ENCODE measurements at places on chromosomes 1 and 21.

GRCh38 chr1:156958247-156958714, 37.8 kb downstream of the LRRC71 start:
- DNase-seq: no peak

DNA sequence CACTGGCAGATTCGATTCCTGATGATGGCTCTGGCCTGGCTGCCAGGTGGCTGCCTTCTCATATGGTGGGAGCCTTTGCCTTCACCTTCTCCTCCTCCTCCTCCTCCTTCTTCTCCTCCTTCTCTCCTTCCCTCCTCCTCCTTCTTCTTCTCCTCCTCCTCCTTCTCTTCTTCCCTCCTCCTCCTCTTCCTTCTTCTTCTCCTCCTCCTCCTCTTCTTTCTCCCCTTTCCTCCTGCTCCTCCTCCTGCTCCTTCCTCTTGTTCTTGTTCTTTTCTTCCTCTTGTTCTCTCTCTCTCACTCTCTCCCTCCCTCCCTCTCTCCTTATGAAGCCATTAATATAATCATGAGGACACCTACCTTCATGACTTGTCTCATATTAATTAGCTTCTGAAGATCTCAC, 278.7 kb downstream of the CAMTA1 start:
- DNase-seq: no peak

DNA sequence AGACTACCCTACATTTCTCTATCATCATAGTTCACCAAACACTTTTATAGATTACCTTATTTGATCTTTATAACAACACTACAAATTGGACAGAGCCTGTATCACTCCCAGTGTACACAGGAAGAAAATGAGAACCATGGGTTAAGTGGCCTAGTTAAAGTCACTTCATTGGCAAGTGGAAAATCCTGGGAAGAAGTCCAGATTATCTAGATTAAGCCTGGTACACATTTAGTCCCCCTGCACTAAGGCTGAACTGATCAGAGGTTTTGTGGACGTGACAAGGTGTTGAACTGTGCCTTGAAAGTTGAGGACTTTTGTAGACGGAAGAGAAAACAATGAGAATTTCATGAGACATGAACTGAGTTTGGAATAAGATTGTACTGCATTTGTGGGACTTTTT, 7.5 kb upstream of the USH2A start:
- DNase-seq: no peak

- DNase-seq: no peak
Observed at GRCh38 chr1:54377040-54377691, 29.0 kb downstream of the SSBP3 start.

DNA sequence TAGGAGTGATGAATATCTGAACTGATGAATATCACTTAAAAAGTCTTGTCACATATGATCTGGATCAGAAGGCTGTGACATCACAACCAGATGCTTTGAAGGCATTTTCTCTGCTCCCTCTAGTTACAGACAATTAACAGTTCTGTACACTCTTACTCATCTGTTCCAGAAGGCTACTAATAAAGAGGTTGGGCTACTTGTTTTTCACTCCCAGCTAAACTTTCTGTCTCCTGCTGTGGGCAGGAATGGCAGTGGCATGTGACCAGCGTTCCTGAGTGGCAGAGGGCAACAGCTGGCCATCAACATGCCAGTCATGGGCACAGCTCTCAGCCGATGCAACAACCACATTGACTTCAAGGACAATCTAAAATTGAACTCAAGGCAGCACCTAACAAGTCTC, 66.7 kb downstream of the SLC45A1 start:
- no peak for DNase-seq

DNA sequence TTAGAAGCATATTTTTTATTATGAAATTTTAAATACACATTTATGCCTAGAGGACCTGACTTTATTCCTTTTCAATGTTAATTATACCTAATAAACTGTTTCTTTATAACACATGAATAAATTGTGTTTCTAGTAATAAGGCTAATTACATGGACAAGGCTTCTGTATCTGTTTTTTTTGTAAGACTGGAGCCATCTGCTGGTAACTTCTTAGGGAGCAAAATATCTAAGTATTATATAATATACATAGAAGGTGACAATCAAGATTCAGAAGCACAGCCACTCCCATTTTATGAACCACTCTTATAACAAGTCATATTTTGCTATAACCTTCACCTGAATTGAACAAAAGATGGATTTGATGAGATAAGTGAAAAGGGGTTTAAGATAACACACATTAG, 84.2 kb downstream of the LBR start:
- DNase-seq: no peak

GRCh38 chr1:97565886-97566285, 354.9 kb downstream of the DPYD start:
- DNase-seq: no peak

- DNase-seq: no peak
Observed at GRCh38 chr1:67840449-67840848, 7.2 kb upstream of the GNG12 start.

- DNase-seq: peak; percentile 16
Observed at GRCh38 chr1:91501523-91501851, 836 bp downstream of the CDC7 start.

GRCh38 chr1:167881786-167882185, 32.1 kb downstream of the ADCY10 start:
- no peak for DNase-seq

DNA sequence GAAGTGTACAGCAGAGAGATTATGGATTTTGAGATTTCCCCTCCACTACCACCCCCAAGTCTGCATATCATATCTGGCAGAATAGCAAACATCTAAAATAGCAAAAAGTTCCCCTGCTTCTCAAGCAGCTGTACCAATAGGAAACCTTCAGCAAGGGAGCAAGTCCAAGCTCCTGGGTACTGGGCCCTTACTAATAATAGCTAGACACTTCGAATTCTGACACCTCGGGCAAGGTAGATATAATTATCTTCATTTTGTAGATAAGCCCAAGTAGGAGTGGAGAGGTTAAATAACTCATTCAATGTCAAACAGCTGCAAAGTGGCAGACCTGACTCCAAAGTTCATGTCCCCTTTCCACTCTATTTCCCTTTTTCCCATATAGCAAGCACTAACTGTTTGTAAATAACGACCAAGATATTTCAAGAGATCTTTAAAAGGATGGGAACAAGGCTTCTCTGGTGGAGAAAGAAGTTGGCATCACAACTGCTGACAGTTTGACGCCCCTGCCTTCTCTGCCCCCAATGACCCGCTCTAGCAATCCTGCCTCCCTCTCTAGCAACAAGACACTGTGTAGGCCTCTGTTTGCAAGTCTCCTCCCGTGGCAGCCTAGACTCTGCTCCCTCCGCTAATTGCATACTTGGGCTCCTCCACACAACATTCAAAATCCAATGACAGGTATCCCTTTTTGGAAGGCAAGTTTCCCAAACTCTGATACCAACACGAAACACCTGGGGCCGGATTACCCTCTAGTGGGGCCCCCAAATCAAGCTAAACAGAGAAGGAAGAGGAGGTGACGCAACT, 18.7 kb upstream of the ADAR start:
- DNase-seq: no peak

GRCh38 chr1:54054438-54054749, 986 bp downstream of the TCEANC2 start:
- DNase-seq: no peak

DNA sequence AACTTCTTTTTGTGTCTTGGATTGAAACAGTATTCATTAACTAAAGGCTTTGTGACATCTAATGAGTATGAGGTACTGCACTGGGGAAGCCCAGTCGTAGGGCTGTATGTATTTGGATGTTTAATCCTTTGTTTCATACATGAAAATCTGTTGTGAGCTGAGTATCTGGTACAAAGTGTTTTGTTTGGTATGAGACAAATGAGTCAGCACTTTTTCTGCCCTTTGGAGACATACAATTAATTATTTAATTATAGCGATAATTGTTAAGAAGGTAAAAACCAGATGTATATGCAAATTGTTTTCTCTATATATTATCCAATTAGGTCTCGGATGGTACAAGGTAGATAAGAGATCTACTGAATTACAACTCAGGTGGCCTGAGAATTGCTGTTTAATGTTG, 36.3 kb downstream of the MARK1 start:
- no peak for DNase-seq

DNA sequence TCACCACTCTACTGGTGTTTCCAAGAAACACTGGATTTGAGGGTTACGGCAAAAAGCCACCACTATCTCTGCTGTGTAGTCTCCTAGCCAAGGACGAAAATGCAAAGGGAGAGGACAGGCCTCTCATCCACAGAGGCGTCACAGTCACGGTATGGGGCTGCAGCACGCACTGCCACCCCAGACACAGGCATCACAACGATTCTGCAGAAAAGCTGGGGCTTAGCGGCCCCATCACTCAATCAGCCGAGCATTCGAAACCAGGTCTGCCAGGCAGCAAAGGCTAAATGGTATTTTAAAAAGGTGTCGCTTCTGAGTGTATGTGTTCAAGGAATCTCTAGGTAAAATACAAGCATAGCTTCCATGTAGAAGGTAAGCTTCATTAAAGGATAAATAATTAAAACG, 1.4 kb downstream of the RIPK4 start:
- no peak for DNase-seq

- DNase-seq: no peak
Observed at GRCh38 chr1:114278911-114279310, 125.2 kb upstream of the SYT6 start.

DNA sequence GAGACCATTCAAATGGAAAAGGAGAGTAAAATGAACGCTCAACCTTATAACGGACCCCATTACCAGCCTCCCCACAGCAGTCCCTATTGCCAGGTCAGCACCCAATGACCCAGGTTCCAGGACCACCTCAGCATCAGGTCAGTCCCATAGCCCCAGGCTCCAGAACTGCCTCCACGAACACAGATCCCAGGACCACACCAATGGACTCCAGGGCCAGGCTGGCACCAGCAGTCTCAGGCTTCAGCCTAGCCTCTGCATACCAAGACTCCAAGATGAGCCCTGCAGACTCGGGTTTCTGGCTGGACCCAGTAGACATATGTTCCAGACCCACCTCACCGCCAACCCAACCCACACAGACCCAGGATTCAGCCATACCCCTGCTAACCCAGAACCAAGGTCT, 625.0 kb upstream of the RGS18 start:
- no peak for DNase-seq

DNA sequence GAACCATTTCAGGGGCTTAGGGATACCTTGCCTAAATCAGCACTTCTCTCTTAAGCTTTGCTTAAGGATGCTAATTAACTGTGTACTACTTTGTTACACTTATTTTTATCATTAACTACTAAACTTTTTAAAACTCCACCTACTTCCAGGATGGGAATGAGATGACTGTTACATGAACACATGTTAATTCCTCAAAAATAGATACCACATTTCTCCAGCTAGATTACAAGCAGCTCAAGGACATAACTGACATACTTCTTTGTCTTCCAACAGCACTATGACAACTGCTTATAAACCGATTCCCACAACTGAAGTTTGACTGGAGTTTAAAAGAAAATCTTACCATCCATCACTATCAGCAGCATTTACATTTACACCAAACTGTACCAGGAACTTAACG, 53.7 kb downstream of the TP53BP2 start:
- no peak for DNase-seq

GRCh38 chr1:9275567-9276034, 17.1 kb upstream of the SPSB1 start:
- peak; percentile 71 for DNase-seq

DNA sequence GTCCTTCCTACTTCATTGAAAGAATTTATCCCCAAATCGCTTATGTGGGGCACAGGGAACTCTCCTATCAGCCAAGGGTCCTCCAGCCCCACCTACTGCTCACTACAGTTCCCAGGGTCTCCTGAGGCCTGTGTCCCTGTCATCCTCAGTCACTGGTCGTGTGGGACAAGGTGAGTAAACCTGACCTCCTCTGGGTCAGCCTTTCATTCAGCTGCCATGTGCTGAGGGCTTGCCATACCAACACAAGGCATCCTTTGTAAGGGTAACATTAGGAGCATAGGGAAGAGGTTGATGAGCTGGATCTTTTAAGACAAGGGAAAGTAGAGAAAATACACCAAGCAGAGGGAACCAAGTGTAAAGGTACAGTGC, 11.2 kb upstream of the SNAPIN start:
- DNase-seq: no peak

GRCh38 chr1:82044111-82044510, 243.4 kb downstream of the ADGRL2 start:
- no peak for DNase-seq

- DNase-seq: no peak
Observed at GRCh38 chr1:24575905-24576587, 20.2 kb downstream of the NCMAP start.

GRCh38 chr1:156498432-156499193, 2.0 kb downstream of the MEF2D start:
- DNase-seq: no peak

GRCh38 chr1:183696981-183697380, 43.9 kb upstream of the APOBEC4 start:
- DNase-seq: no peak

DNA sequence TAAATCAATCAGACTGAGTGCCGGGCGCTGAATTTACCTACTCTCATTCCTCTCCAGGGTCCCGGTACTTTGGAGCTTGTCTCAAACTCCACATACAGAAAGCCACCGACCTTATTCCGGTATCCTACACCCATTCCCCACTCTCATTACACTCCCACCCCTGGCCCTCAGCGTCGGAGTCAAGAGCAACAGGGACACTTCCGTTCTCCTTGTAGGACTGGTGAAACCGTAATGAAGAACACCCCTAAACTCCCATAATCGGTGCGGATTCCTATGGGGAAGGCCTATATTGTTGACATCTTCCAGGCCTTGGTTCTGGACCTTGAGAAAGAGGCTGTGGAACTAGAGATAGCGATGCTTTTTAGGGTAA, 798 bp downstream of the ZBED6 start:
- DNase-seq: peak; percentile 3

DNA sequence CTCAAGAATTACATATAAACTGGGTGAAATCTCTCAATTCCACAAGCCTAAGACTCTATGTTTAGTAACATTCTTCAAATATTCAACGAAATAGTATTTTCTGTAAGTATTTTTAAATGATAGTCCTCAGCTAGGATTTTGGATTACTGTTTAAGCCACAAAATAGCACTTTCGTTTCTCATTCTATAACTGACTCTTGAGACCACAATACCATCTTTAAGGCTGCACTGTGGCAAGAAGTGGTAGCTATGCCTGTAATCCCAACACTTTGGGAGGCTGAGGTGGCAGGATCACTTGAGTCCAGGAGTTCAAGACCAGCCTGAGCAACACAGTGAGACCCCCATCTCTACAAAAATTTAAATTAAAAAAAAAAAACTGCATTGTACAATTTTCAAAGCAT, 126.7 kb downstream of the CDC42BPA start:
- DNase-seq: no peak

GRCh38 chr1:182315167-182315556, 76.4 kb downstream of the GLUL start:
- DNase-seq: no peak

- no peak for DNase-seq
Observed at GRCh38 chr1:162142968-162143367, 73.5 kb downstream of the NOS1AP start.

GRCh38 chr1:36650200-36651065, 167.7 kb upstream of the CSF3R start:
- peak; percentile 68 for DNase-seq

GRCh38 chr1:36093929-36094328, 5.2 kb downstream of the ADPRS start:
- DNase-seq: no peak

GRCh38 chr1:54460351-54460750, 54.2 kb upstream of the SSBP3 start:
- no peak for DNase-seq

GRCh38 chr1:183554577-183554976, 35.7 kb downstream of the NCF2 start:
- DNase-seq: no peak

Measured in stimulated activated CD4-positive, alpha-beta T cell treated with anti-CD3 and anti-CD28 coated beads, Interleukin-4, amount 100 ng/mL, for 48 hours (primary cell).